Caco-2 (cell line): ENCODE measurements at places on chromosomes 12 and 14. TPM values are rescaled to one million over a fixed set of nuclear protein-coding genes. Genes with fewer than 3 reads are reported as not detected.

BMP4 gene
- total RNA-seq, result 108 and 113 TPM in 2 replicates

RASSF9 gene
- 0.20 and 0.35 TPM in 2 replicates for total RNA-seq

SLC5A8 gene
- total RNA-seq, result not detected in 2 replicates

CEP128 gene
- total RNA-seq, result 16.7 and 22.6 TPM in 2 replicates

ASPG gene
- not detected in 2 replicates for total RNA-seq

KRT73 gene
- total RNA-seq, result not detected in 2 replicates

CCDC38 gene
- total RNA-seq, result not detected in 2 replicates

CLEC2A gene
- total RNA-seq, result not detected in 2 replicates

ERBB3 gene
- 101 and 109 TPM in 2 replicates for total RNA-seq

CORO1C gene
- 176 and 195 TPM in 2 replicates for total RNA-seq

PMEL gene
- 7.8 and 9.7 TPM in 2 replicates for total RNA-seq

SLC25A21 gene
- total RNA-seq, result 3.2 and 3.6 TPM in 2 replicates

RGS6 gene
- total RNA-seq, result not detected in 2 replicates

DNA sequence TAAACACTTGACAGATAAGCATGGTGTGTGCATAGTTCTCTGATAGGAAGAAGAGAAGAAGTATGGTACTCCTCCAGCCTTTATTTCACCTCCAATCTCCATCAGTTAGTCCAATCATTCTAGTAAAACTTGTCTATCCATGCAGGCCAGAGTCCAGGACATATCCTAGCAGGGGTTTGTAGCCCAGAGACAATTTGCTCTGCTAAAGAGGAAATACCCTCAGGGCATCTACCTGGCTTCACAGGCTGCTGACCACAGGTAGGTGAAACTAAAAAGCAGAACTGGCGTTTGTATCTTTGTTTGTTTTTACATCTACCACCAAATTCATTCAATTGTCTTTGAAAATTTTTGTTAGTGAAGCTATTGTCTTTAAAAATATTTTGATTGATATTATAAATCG lies 717.6 kb downstream of the FSCB start:
- H3K27me3 ChIP-seq, result no peaks in the 10 kb centered on the region
- H3K27ac ChIP-seq, result no peak overlapping the region
- H3K4me3 ChIP-seq, result no peak overlapping the region
- H3K36me3 ChIP-seq, result no peaks in the 10 kb centered on the region

- no peak for DNase-seq
- H3K27ac ChIP-seq, result peak overlapping the region; percentile 69
- no peaks in the 10 kb centered on the region for H3K27me3 ChIP-seq
- no peaks in the 10 kb centered on the region for H3K36me3 ChIP-seq
- peak overlapping the region; percentile 83 for H3K4me3 ChIP-seq
Measured at GRCh38 chr12:118059341-118060191, 1.4 kb downstream of the WSB2 start.

DNA sequence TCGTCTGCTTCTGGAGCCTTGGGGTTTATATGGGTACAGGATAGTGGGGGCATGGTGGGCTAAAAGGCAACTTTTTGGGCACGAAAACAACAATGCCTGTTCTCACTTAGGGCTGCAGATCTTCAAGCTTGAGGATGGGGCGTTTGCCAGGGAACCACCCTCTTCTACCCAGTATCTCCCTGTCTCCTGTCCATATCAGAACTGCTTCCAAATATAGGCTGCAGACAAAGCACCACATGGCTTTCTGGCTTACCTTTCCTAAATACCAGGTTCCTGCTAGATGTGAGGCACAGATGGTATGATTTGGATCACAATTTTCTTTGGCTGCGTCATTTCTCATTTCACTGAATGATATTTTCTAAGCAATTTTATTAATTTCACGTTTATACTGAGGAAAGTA lies 70.4 kb downstream of the CMAS start:
- no peak overlapping the region for H3K4me3 ChIP-seq
- H3K27me3 ChIP-seq, result peaks cover 2% of the 10 kb centered on the region
- H3K4me1 ChIP-seq, result no peaks in the 10 kb centered on the region
- H3K36me3 ChIP-seq, result no peaks in the 10 kb centered on the region
- DNase-seq, result no peak
- H3K27ac ChIP-seq, result no peak overlapping the region

GRCh38 chr12:47811581-47812484 lies 7.9 kb downstream of the HDAC7 start:
- no peak overlapping the region for H3K4me3 ChIP-seq
- no peak for DNase-seq
- H3K36me3 ChIP-seq, result no peaks in the 10 kb centered on the region; the same call in 1 of the 2 replicates
- peaks cover 18% of the 10 kb centered on the region for H3K4me1 ChIP-seq
- no peaks in the 10 kb centered on the region for H3K27me3 ChIP-seq

DNA sequence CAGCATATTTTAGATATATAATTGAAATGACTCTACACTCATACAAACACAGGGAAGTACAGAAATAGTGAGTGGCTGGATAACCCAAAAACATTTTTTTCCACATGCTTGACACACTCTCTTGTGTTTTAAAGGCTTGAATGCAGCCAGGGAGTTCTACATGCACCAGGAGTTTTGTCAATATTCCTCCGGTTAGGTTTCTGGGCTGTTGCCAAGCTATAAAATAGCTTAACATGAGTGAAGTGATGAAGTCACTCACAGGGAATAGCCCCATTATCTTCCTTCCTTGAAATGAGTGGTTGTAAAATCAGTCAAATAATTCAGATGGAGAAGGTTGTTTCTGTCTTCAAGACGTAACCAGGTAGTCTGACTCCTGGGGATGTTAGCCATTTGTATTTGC lies 582.7 kb downstream of the SLC6A15 start:
- H3K36me3 ChIP-seq, result no peaks in the 10 kb centered on the region
- no peak overlapping the region for H3K27ac ChIP-seq
- no peaks in the 10 kb centered on the region for H3K4me1 ChIP-seq

DNA sequence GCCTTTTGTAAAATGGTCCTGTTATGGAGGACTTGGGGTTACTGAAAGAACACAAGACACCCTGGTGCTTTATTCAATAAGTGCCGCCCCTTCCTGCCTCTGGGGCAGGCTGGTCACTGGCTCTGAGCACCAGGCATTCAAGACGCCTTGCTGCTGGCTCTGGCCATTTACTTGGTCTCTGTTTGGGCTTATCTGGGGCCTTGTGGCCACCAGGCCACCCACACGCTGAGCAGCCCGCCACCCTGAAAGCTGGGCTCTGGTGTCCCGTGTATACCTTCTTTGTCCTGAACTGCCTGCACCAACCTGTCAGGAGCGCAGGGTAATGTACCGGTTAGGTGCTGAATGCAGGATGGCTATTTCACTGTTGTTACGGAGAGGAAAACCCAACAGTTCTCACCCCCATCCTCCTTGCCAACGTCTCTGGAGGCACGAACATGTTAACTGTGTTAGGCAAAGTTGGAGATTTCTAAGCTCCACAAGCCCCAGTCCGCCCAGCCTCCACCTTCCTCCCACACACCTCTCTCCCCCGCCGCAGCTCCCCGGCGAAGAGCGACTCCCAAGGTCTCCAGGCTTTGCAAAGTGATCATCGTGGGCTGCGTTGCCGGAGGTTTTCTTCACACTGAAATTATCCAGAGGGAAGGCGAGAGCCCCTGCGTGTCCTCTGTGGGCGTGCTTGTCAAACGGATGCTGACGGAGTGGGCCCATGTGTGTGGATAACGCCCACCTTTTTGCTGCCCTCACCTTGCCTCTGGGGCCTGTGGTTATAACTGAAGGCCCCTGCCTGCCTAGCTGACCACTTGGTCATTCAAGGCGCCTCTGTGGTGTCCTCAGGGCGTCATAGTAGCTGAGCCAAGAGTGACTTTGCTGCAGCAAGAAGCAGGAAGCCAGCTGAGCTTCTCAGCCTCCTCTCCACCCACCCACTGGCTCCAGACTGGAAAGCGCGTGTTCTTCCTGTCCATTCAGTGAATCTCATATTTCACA lies 18.8 kb upstream of the BEGAIN start:
- H3K27me3 ChIP-seq, result no peaks in the 10 kb centered on the region
- H3K36me3 ChIP-seq, result no peaks in the 10 kb centered on the region
- no peak overlapping the region for H3K27ac ChIP-seq
- H3K4me1 ChIP-seq, result no peaks in the 10 kb centered on the region
- DNase-seq, result peak; percentile 4

DNA sequence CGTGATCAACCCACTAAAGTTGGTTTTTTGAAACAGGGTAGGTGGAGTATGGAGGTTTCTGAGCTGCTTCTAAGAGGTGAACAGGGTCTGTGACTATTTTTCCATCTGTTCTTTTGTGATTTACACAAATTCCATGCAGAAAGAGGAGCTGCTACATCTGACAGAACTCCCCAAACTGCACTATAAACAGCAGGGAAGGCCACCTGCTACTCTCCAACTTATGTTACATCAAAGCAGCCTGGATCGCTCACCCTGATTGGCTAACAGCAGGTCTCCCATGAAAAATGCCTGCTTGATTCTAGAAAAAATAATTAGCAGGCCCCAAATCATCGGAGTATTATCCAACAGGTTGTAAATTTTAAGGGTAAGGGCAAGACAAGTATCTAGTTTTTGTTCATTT lies 282.9 kb upstream of the FLRT2 start:
- H3K4me3 ChIP-seq, result no peak overlapping the region

GRCh38 chr14:89214221-89214965 lies 202.6 kb downstream of the FOXN3 start:
- H3K27me3 ChIP-seq, result no peaks in the 10 kb centered on the region
- peak; percentile 14 for DNase-seq
- H3K4me3 ChIP-seq, result no peak overlapping the region
- H3K36me3 ChIP-seq, result no peaks in the 10 kb centered on the region
- H3K4me1 ChIP-seq, result no peaks in the 10 kb centered on the region

GRCh38 chr14:29913566-29913965 lies 14.1 kb downstream of the PRKD1 start:
- H3K4me3 ChIP-seq, result no peak overlapping the region
- H3K27me3 ChIP-seq, result no peaks in the 10 kb centered on the region
- no peaks in the 10 kb centered on the region for H3K4me1 ChIP-seq
- no peak for DNase-seq
- no peak overlapping the region for H3K27ac ChIP-seq

- no peaks in the 10 kb centered on the region for H3K27me3 ChIP-seq
- H3K4me1 ChIP-seq, result no peaks in the 10 kb centered on the region
- no peak overlapping the region for H3K27ac ChIP-seq
- no peak overlapping the region for H3K4me3 ChIP-seq
- H3K36me3 ChIP-seq, result no peaks in the 10 kb centered on the region
Measured at GRCh38 chr14:21852061-21852664, 178.5 kb upstream of the OR4E1 start.

DNA sequence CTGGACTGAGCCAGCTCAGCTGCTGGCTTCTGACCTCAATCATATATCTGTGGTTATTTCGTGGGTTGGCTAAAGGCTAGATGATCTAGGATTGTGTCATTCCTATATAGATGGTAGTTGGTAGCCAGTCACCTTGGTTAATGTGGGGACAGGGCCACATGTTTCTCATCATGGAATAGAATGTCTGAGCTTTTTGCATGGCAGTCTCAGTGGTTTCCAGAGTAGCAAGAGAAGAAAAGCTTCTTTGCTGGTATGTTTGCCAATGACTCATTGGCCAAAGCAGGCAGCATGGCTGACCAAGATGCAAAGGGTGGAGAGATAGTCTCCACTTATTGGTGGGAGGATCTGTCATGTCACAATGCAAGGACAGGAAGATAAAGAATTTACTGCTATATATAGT lies 746.4 kb upstream of the FLRT2 start:
- DNase-seq, result no peak
- H3K4me3 ChIP-seq, result no peak overlapping the region
- no peaks in the 10 kb centered on the region for H3K36me3 ChIP-seq
- H3K27ac ChIP-seq, result no peak overlapping the region
- H3K27me3 ChIP-seq, result no peaks in the 10 kb centered on the region

- no peaks in the 10 kb centered on the region for H3K4me1 ChIP-seq
- H3K36me3 ChIP-seq, result peaks cover 1% of the 10 kb centered on the region
- no peaks in the 10 kb centered on the region for H3K27me3 ChIP-seq
- no peak overlapping the region for H3K27ac ChIP-seq
Measured at GRCh38 chr12:121333747-121334146, 18.5 kb downstream of the ANAPC5 start.

- H3K27ac ChIP-seq, result no peak overlapping the region
- DNase-seq, result no peak
- no peaks in the 10 kb centered on the region for H3K36me3 ChIP-seq
- no peak overlapping the region for H3K4me3 ChIP-seq
Measured at GRCh38 chr14:28946267-28946666, 179.7 kb downstream of the FOXG1 start.

- H3K4me1 ChIP-seq, result peaks cover 7% of the 10 kb centered on the region; the same call in 1 of the 2 replicates
- no peak overlapping the region for H3K4me3 ChIP-seq
- no peaks in the 10 kb centered on the region for H3K36me3 ChIP-seq
- no peaks in the 10 kb centered on the region for H3K27me3 ChIP-seq
Measured at GRCh38 chr12:120039711-120040110, 50.7 kb downstream of the BICDL1 start.

- no peak overlapping the region for H3K27ac ChIP-seq
- no peak overlapping the region for H3K4me3 ChIP-seq
- no peaks in the 10 kb centered on the region for H3K27me3 ChIP-seq
- no peaks in the 10 kb centered on the region for H3K36me3 ChIP-seq
- DNase-seq, result no peak
Measured at GRCh38 chr14:27409944-27410343, 812.1 kb upstream of the NOVA1 start.

GRCh38 chr14:51019089-51019488 lies 74.8 kb upstream of the PYGL start:
- no peak for DNase-seq
- no peaks in the 10 kb centered on the region for H3K36me3 ChIP-seq
- no peaks in the 10 kb centered on the region for H3K4me1 ChIP-seq
- no peak overlapping the region for H3K27ac ChIP-seq
- no peak overlapping the region for H3K4me3 ChIP-seq
- no peaks in the 10 kb centered on the region for H3K27me3 ChIP-seq

DNA sequence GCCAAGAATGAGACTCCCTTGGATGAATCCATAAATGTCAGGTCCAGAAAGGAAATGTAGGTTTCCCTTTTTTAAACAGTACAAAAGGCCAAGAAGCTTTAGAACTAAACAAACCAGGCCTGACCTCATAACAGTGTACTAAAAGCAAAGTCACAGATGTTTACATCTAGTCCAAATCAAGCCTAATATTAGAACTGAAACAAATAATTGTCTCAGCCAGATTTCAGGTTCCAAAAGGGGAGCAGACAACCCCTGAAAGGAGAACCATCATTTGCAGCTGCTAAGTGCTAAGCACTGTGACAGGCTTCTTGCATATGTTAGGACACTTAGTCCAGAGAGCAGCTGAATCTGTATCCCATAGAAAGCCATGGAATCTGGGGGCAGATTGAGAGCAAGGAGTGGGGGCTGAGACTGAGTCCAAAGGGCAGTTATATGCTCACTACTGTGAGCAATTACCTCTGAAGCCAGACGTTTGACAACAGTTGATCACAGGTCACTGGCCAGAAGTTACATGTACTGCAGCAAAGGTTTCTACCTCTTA lies 90.1 kb downstream of the STXBP6 start:
- H3K27ac ChIP-seq, result no peak overlapping the region
- peaks cover 45% of the 10 kb centered on the region for H3K4me1 ChIP-seq
- H3K4me3 ChIP-seq, result no peak overlapping the region
- H3K36me3 ChIP-seq, result no peaks in the 10 kb centered on the region
- DNase-seq, result peak; percentile 72

GRCh38 chr12:57620936-57621496 lies 9.8 kb downstream of the ARHGEF25 start:
- H3K4me3 ChIP-seq, result peak overlapping the region; percentile 34
- H3K27me3 ChIP-seq, result peaks cover 4% of the 10 kb centered on the region
- H3K27ac ChIP-seq, result no peak overlapping the region

- H3K4me3 ChIP-seq, result no peak overlapping the region
Measured at GRCh38 chr12:96774496-96775256, 132.4 kb upstream of the NEDD1 start.
